ENCODE measurements at places on chromosomes 16 and 17.

DNA sequence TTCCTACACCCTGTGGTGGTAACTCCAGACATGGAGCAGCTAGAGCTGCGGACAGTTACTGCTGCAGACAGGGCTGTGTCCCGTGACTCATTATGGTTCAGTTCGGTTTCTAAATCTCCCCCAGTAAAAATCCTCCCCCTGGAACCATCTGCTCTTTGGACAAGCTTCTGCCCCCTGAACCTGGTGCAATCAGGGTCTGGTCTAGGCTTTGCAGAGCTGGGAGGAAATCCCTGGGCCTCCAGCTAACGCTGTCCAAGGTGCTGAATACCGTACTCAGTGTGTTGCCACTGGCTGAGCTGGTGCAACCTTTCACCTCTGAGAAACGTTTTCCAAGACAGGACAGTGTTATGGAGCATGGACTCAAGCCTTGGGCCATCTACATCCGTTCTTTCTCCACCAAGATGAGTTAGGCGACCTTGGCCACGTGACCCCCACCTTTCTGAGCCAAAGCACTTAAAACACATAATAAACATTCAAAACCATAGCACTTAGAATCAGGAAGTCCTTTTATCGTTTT is 142.0 kb downstream of the CPPED1 start:
- DNase-seq = peak; percentile 75

- no peak for DNase-seq
These were observed 6.7 kb downstream of the ARHGAP27 start for GRCh38 chr17:45425984-45426413.

GRCh38 chr16:69565671-69566239 is at the start of gene NFAT5:
Gene NFAT5, plus strand, starts transcription at chr16:69565966. Its CDS starts 336 bp downstream, at chr16:69566302.
- peak; percentile 85 for DNase-seq

GRCh38 chr16:9332574-9333148 is 241.2 kb downstream of the HAPSTR1 start:
- no peak for DNase-seq

DNA sequence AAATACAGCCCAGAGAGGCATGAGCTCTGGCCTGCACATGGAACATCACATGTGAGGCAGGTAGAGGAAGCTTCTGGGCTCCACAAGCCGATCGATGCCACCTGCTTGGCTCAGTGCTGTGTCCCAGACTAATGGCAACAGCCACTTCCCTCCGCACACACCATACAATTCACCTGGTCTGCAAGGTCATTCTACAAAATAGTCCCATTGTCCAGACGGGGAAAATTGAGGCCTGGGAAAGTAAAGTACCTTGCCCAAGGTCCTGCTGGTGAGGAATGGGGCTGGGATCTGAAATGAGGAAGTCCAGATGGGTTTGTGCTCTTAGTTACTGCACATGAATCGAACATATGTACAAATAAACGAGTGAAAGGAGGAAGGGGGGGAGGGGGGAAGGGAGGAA is 88.0 kb downstream of the LITAF start:
- DNase-seq = no peak

DNA sequence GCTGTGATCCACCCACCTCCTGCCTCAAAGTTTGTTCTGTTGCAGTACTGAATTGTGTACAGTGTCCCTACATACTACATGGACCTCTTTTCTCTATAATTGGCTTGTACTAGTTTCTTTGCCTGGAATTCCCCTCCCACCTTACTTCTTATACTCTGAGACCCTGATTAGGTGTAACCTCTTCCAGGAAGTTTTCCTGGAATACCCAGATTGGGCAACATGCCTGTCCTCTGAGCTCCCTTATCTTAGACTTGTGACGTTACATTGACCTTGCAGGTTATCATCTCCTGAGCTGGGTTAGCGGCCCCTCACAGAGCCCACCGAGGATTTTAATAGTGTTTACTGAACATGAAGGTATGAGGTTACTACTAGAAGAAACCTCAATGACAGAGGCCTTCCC is 237.0 kb downstream of the ZNF423 start:
- DNase-seq = no peak

DNA sequence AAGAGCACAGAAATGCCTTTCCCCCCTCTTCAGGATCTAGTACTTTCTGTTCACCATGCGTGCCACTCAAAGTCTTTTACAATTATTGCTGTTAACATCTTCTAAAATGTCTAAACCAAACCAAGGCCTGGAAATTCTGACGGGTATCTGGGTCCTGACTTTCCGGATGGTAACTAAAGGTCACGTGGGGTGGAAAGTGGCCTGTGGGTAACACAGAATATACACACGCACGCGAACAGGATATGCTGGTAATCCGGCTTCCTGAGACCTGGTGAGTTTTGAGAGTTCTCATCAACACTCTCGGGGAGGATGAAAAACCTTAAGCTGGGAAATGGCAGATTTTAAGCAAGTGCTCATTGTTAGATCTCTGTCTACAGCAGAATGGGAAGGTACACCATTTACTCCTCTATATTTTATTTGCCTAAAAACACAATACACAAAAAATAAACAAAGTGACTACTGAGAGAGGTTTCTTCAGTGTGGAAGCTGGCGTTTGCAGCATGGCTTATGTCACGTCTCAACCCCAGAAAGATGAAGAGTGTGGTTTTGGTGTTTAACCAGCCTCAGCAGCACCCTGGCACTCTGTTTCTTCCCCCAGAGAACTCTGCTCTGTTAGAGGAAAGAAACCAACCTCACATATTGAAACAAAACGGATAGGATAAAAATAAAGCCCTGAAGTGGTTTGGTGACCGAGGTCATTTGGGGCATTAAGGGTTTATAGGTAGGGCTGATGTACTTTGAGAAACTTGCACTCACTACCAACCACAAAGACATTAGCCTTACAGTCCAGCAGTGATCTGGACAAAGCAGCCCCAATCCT is 37.3 kb downstream of the SMG6 start:
- no peak for DNase-seq

DNA sequence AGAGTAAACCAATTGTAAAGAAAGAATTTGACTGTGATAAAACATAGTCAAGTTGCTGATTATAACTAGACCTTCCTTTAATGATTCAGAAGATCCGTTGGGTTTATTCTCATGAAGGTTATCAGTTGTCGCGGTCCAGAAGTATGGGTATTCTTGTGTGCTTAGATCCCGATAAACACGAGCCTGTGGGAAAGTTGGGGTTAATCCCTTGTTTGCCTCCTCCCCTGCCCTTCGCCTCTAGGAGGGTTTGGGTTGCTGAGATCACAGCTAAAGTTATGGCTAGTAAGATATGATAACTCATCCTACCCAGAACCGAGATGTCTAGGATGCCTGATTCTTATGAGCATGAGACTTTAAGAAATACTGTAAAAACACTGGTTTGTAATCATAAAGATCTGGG is 66.8 kb downstream of the GPRC5B start:
- DNase-seq = no peak

GRCh38 chr17:27379888-27380533 is 76.2 kb upstream of the KSR1 start:
- DNase-seq = peak; percentile 77

DNA sequence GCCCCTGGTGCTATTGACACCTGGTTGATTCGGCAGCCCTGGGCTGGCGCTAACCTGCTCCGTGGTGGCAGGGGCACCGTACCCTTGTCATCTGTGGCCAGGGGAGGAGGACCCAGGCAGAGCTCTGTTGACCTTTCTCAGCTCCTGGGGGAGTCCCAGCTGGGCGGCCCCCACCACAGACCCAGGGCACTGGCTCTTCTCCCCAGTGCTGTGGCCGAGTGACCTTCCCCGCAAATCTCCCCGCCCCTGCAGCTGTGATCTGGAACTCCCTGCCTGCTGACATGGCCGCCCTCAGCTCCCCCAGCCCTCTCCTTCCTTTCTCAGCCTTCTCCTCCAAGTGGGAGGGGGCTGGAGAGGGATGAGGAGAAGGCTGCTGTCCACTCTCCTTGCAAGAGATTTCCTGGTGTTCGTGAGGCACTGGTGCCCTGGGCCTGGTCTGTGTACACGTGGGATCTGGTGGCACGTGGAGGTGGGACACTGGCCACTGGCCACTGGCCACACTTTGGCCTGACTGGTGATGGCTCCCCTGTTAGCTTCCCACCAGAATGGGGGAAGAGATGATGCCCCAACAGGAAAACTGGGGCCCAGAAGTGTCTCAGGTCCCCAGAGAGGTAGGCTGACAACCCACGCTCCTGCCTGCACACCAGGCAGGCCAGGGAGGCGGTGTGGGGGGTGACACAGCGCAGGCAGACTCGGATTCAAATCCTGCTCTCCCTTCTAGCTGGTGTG is 8.2 kb downstream of the FMNL1 start:
- peak; percentile 89 for DNase-seq

- no peak for DNase-seq
These were observed 22.9 kb downstream of the CLUH start for GRCh38 chr17:2688351-2689342.

DNA sequence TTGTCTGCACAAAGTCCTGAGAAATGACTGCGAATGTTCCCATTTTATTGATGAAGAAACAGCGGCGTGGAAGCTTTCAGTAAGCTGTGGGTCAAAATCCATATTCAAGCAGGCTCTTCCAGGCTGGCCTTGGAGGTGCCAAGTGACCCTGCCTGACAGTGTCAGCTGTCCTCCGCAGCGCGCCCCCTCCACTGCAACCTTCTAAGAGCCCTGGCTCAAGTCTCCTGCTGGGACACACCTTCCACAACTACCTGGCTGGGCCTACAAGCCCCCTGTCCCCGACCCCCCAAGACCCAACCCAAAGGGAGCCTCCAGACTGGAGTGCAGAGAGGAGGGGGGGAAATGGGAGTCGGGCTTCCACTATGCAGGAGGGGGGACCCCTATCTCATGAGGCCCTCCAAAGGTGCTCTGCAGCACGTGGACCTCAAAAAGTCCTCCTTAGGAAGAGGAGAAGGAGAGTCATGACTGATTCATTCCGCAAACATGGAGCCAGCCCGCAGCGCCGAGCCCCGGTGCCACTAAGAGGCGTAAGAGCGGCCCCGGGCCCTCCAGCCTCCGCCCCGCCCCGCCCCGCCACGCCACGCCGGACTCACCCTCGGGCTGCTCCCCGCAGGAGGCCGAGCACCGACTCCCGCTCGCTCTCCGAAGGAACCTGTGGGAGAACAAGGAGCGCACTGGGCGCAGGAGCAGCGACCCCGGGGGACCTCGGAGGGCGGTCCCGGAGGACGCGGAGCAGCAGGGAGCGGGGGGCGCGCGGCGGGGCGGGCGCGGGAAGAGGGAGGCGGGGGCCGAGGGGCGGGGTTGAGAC is 574 bp downstream of the MPP3 start:
- peak; percentile 72 for DNase-seq

- no peak for DNase-seq
These were observed 2.8 kb downstream of the IGFALS start for GRCh38 chr16:1790611-1791255.

GRCh38 chr16:68528686-68529379 is 10.3 kb upstream of the ZFP90 start:
- peak; percentile 81 for DNase-seq

DNA sequence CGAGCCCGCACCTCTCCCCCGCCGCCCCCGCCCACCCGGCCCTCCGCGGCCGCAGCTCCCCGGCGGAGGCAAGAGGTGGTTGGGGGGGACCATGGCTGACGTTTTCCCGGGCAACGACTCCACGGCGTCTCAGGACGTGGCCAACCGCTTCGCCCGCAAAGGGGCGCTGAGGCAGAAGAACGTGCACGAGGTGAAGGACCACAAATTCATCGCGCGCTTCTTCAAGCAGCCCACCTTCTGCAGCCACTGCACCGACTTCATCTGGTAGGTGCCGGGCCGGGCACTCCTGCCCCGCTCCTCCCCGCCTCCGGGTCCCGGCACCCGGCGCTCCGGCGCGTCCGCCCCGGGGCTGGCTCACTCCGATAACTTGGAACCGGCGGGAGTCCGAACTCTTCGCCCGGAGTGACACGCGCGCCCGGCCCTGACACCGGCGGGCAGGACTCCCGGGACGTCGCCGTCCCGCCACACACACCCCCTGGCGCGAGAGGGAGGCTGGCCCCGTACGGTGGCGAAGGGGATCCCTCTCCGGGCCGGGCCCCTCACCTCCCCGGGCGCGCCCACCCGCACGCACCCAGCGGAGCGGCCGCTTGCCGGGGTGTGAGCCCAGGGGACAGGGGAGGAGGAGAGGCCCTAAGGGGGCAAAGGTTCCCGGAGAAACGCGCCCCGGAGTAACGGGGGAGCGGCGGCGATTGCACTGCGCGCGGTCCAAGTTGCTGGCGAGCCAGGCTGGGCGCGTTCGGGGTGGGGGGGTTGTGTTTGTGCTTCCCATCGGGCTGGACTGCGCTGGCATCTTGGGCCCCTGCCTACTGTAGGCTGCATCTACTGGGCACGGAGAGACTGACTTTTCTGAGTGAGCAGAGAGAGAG is 581 bp downstream of the PRKCA start:
- peak; percentile 83 for DNase-seq

GRCh38 chr16:46747777-46748651 is at the start of gene MYLK3:
Gene MYLK3, minus strand, starts transcription at chr16:46748344. Its CDS starts 151 bp downstream, at chr16:46748193.
- peak; percentile 24 for DNase-seq

DNA sequence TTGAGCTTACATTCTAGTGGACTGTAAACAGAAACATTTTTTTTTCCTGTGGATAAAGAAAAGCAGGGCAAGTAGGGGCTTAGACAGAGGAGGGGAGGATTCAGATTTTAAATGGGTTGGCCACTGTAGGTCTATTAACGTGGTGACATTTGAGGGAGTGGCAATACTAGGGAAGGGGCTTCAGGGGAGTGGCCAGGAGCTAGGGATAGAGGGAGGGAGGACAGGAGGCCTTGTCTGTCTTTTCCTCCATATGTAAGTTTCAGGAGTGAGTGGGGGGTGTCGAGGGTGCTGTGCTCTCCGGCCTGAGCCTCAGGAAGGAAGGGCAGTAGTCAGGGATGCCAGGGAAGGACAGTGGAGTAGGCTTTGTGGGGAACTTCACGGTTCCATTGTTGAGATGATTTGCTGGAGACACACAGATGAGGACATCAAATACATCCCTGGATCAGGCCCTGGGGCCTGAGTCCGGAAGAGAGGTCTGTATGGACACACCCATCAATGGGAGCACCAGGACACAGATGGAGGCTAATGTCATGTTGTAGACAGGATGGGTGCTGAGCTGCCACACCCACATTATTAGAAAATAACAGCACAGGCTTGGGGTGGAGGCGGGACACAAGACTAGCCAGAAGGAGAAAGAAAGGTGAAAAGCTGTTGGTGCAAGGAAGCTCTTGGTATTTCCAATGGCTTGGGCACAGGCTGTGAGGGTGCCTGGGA is 6.5 kb upstream of the HBM start:
- DNase-seq = no peak

GRCh38 chr17:41547378-41547841 is 19.3 kb upstream of the KRT19 start:
- DNase-seq = no peak

DNA sequence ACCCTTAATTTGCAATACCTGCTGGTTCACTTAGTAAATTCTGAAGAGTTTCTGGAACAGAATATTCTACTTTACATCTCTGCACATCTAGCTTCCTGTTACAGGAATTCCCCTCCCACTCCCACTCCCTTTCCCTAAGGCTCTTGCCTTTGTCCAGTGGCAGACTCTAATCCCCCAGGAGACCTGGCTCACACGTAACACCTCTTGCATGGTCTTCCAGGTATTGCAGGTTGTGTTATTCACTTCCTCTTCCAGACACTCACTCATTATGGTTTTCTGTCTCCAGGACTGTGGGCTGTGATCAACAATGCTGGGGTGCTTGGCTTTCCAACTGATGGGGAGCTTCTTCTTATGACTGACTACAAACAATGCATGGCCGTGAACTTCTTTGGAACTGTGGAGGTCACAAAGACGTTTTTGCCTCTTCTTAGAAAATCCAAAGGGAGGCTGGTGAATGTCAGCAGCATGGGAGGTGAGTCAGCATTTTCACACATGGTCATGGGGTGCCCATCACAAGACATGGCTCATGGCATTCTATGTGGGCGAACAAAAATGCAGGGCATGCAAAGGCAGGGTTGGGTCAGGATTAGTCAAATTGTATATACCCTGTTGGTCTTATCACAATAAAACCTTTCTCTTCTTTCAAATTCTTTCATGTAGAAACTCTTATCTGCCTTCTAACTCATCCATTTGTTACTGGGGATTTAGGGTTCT is 35.8 kb downstream of the HSD17B2 start:
- peak; percentile 93 for DNase-seq

GRCh38 chr16:14446796-14447195 is 183.3 kb downstream of the PARN start:
- no peak for DNase-seq

Data from myocyte (in vitro differentiated cells).